ENCODE measurements at places on chromosomes 11 and 22.

DNA sequence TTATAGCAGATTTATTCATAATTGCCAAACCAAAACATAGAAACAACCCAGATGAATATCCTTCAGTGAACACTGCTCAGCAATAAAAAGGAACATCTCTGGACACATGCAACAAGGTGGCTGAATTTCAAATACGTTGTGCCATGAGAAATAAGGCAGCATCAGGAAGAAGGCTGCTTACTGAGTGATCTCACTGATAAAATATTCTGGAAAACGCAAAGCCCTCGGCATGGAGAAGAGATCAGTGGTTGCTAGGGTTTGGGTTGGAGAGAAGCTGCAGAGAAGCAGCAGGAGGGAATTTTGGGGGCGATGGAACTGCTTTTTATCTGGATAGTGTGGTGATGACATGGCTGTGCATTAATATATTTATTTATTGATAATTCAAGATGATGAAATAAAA is 11.0 kb upstream of the SHANK2 start:
- DNase-seq = peak; percentile 45

- DNase-seq = no peak
Measured at GRCh38 chr11:71093783-71094182, 158.6 kb downstream of the SHANK2 start.

DNA sequence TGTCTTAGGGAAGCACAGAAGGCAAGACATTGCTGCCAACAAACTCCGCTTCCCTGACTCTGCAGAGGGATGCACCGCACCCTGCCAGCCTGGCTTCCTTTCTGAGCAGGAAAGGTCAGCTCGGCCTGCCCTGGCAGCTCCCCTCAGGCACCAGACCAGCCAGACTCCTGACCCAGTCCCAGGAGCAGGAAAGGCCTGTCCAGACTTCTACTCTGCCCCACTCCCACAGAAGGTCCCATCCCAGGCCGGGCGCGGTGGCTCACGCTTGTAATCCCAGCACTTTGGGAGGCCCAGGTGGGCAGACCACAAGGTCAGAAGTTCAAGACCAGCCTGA is 17.7 kb downstream of the ARRB1 start:
- DNase-seq = no peak

DNA sequence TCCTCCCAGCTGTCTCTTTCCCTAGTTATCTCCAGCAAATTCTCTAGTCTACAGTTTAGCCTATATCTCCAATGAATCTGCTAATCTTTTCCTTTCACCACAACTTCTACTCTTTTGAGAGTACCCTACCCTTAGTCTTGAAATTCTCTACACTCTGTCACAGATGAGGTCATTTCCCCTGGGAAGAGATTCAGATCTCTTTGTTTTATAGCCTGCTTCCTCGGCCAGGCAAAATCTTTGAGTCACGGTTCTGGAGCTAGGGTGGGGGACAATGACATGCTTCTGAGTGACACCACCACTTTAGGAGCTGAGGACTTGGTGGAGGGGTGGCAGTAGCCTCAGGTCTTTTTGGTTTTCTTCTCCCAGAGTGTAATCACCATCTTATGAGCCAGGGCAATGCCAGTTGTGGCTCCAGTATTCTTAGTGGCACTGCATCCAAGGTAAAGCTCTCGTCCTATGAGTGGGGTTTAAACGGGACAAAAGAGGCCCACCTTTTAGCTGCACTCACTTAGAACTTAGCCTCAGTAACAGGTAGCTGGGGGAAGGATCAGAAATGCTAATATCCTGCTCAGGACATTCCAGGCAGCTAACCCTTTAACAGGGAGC is 98.5 kb upstream of the RRM1 start:
- DNase-seq = peak; percentile 36

GRCh38 chr11:6604081-6604626 is 580 bp downstream of the ILK start:
- DNase-seq = peak; percentile 75
